ENCODE measurements at places on chromosomes 6 and 20.

DNA sequence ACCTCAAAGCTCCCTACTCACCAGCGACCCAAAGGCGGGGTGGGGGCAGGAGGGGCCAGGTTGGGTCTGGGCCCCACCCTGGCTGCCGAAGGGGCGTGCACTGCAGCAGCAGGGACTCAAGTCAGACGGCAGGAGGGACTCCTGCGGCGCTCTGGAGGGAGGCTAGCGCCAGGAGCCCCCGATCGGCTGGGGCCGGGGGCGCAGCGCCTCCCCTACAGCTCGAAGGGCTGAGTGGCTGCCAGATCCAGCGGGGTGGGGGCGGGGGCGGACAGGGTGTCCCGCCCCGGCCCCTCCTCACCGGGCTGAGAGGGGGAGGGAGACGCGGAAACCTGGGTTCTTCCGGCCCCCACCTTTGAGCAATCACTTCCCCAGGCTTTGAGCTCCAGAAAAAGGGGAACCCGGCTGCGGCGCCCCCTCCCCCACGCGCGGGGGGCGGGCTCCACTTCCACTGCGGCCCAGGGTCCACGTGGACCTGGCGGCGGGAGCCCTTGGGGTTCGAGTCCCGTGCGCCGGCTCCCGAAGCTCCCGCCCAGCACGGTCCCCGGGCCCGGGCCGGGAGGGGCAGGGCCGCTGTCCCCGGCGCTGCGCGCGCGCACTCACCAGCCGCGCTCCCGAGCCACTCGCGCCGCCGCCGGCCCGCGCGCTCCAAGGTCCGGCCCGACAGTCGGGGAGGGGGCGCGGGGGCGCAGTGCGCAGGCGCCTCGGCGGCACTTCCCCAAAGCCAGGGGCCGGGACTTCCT is at the start of gene RGS19:
TSS of gene RGS19 (minus strand) at position 246 of the 740 bp plus-strand sequence. CDS start 2,632 bp downstream, outside the sequence.
- H3K27ac ChIP-seq, result peak within 1 kb of the TSS; percentile 30
- peak within 1 kb of the TSS; percentile 88 for H3K4me3 ChIP-seq
- peaks cover 9% of the 10 kb centered on the region for H3K36me3 ChIP-seq
- peaks cover 17% of the 10 kb centered on the region for H3K4me1 ChIP-seq

DNA sequence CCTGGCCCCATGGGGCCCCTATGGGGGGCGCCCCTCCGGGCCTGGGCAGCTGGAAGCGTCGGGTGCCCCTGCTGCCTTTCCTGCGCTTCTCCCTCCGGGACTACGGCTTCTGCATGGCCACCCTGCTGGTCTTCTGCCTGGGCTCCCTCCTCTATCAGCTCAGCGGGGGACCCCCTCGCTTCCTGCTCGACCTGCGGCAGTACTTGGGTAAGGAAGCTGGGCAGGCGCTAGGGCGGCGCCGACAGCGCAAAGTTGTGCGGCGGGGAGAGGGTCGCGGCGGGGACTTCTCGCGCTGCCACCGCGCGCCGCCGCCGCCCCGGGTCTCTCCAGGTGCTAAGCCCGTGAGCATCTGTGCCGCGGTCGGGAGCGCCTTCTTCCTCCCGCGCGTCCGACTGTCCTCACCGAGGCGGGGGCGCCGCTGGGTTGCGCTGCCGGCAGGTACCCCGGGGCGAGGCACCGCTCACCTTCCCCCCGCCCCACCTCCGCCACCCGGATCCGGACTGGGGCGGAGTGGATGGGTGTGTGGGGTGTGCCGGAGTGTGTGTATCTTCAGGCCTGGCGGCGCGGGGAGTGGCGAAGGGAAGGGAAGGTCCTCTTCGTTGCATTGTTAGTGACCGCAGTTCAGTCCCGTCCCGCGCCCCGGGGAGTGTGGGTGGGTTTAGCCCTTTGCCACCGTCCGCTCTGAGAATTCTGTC is 788 bp downstream of the UST start:
- H3K27me3 ChIP-seq, result no peaks in the 10 kb centered on the region
- peak overlapping the region; percentile 87 for H3K4me3 ChIP-seq
- H3K4me1 ChIP-seq, result peaks cover 4% of the 10 kb centered on the region
- H3K27ac ChIP-seq, result peak overlapping the region; percentile 90
- H3K36me3 ChIP-seq, result no peaks in the 10 kb centered on the region
- DNase-seq, result peak; percentile 21

DNA sequence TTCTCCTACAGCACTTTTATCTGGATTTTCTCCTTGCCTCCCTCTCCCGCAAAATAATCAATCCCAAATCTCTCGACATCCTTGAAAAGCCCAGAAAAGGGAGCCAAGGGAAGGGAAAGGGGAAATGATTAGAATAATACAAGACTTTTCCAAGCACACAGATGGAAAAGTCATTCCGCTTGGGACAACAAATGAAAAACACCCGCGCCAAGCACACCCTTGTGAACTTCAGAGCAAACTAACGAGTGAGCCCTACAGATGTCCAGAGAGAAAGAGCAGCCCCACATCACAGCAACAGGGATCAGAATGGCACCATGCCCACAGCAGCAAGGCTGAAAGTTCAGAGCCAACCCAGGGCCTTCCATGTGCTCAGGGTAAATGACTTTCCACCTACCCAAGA is 49.6 kb downstream of the NINL start:
- peaks cover 4% of the 10 kb centered on the region for H3K36me3 ChIP-seq
- DNase-seq, result no peak
- no peaks in the 10 kb centered on the region for H3K27me3 ChIP-seq
- H3K4me1 ChIP-seq, result peaks cover 8% of the 10 kb centered on the region
- H3K4me3 ChIP-seq, result no peak overlapping the region

- H3K4me1 ChIP-seq, result no peaks in the 10 kb centered on the region
- no peaks in the 10 kb centered on the region for H3K36me3 ChIP-seq
- H3K27me3 ChIP-seq, result no peaks in the 10 kb centered on the region
Measured at GRCh38 chr6:159466926-159467325, 226.1 kb downstream of the SOD2 start.

Data from IMR-90 (cell line).